ENCODE measurements at places on chromosomes 12 and 14. TPM values are rescaled to one million over a fixed set of nuclear protein-coding genes. Genes with fewer than 3 reads are reported as not detected.

The SERPINA9 gene
- total RNA-seq: not detected

The SOX5 gene
- 2.4 TPM for total RNA-seq

The TMTC2 gene
- total RNA-seq: 1.5 TPM

The SLC41A2 gene
- total RNA-seq: 2.4 TPM

The TOMM20L gene
- total RNA-seq: not detected

The OR4K14 gene
- total RNA-seq: not detected

DNA sequence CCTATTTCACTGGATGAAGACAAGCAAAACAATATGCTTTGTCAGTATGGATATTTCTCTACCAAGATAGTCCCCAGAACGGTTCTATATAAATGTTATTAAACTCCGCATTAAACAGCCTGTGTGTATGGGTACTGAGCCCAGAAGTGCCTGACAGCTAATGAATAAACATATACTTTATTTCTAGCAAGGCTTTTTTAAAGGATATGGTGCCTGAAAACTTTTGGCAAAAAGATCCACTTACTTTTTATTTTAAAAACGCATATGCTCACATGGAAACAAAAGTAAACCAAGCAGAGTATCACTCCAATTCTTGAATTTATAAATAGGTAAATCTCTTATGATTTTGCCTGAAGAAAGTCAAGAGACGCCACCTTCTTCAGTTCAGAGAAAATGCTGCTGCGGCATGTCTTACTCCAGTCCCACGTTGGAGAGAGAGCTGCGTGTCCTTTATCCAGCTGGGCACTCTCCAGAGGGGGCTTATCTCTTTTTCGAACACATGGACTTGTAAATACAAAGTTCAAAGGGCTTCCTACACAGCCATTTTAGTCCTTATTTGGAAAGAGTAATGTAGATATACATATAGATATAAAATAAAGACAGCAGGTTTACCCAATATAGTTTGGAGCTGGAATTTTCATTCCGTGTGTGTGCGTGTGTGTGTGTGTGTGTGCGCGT lies 264.2 kb downstream of the ADAMTS20 start:
- DNase-seq: no peak

GRCh38 chr12:97167598-97167997 lies 260.5 kb downstream of the NEDD1 start:
- DNase-seq: no peak

- DNase-seq: no peak
These were observed 72.7 kb downstream of the DNAH10 start for GRCh38 chr12:123834845-123835244.

GRCh38 chr12:101763246-101763931 lies 24.1 kb upstream of the SYCP3 start:
- DNase-seq: no peak
